Spinal cord (tissue), 10 donors: ENCODE measurements at places on chromosomes 5 and 9.

- peak; percentile 94 for DNase-seq
These were observed 467 bp upstream of the VLDLR start for GRCh38 chr9:2620919-2621721.

DNA sequence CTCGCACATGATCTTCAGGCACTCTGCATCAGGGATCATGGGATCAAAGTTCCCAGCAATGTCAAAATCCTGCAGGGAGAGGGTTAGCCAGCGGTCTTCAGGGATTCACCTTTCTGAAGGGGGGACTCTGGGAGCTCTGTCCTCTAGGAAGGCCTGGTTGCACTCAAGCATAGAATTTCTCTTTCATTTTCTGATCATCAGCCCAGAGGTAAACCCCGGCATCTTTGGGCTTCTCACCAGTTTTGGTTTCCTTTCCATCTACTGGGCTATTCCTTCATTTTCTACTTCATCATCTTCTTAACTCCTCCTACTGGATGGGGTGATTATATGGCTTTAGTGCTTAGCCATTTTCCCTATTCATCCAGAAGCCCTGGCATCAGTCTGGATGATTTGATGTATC is 4.6 kb upstream of the DND1 start:
- no peak for DNase-seq

- no peak for DNase-seq
These were observed 115.9 kb downstream of the ADAMTS2 start for GRCh38 chr5:179229331-179229831.

- peak; percentile 59 for DNase-seq
These were observed 202.6 kb downstream of the DCP2 start for GRCh38 chr5:113179156-113179555.

- DNase-seq, result no peak
These were observed 23.3 kb downstream of the SKIC3 start for GRCh38 chr5:95531491-95531890.

- no peak for DNase-seq
These were observed 343.1 kb upstream of the DAB2 start for GRCh38 chr5:39767916-39768315.

- no peak for DNase-seq
These were observed 213.8 kb downstream of the ATP10B start for GRCh38 chr5:160638161-160638742.

DNA sequence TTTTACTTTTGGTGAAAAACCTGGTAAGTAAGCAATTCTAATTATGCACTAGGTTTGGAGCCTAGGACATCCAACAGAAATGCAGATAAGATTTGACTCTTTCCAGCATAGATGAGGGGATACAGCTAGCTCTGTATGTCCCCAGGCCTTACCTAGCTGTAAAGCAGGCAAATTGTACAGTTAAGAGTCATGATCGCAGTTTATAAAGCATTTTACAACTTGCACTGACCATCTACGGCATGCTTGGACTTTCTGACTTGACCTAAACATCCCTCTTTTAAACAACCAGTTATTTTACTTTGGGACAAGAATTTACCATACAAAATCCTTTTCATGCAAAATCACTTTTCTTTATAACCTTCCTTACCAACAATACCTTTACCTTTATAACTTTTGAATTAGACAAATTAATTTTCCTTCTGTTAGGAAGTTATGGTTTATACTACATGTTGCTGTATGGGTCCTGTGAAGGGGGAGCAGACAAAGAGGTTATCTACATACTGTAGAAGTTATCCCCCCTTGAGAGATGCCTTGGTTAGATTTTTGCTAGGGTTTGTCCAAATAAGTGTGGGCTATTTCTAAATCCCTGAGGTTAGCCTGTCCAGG is 36.8 kb downstream of the FGD3 start:
- no peak for DNase-seq

DNA sequence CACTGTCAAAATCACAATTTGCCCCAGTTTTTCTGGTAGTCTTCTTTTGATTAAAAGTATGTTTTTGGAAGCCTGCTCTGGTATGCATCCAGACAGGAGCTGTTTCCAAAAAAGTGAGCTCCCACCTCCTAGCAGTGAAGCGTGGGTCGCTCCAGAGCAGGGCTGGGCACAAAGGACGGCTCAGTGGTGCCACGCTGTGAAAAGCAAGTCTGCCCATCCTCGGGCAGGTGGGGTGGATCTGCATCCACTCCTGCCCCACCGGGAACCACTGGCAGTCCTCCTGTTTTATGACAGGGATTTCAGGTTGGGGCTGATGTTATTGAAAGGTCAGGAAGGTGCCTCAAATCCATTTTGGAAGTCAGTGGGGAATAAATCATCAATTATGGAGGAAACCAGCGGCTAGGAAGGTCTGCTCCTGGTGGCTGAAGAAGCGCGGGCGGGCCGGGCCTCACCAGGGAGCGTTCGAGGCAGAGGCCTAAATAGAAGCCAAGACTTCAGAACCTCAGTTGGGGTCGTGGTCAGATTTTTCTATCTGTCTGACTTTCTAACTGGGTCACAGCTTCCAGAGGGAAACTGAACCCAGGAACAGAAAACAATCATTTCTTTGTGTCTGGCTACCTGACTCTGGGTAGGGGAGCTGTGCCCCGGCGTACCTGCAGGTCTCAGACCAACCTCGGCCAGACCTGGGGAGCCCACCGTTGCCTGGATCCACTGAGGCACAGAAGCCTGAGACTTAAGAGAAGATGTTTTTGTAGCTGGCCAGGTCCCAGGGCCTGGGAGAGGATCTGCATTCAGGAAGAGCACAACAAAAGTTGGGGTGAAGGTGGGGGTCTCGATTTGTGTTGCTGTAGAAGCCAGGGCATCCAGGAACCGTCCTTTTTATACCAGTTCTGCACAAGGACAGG is 168.1 kb downstream of the PAX5 start:
- DNase-seq, result no peak

- no peak for DNase-seq
These were observed 1.9 kb upstream of the SMC2 start for GRCh38 chr9:104092192-104092591.

- no peak for DNase-seq
These were observed 52.0 kb downstream of the SLC22A5 start for GRCh38 chr5:132421462-132421861.

- DNase-seq, result no peak
These were observed 28.1 kb upstream of the PDE8B start for GRCh38 chr5:77182367-77182766.

DNA sequence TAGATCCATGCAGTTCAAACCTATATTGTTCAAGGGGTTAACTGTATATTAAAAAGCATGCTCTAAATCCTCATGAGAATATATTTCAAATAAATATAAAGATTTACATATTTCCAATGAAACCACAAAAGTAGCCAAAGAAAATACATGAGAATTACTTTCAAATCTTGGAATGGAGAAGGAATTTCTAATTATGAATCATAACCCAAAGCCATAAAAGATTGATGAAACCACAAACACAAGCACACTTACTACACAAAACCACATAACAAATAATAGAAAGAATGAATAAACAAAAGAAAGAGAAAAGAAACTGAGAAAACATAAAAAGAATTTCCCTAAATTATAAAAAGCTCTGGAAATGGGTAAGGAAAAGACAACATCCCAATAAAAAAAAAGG is 16.0 kb downstream of the ERP44 start:
- DNase-seq, result no peak

- DNase-seq, result no peak
These were observed 1070.3 kb upstream of the CDH18 start for GRCh38 chr5:21058289-21058688.

DNA sequence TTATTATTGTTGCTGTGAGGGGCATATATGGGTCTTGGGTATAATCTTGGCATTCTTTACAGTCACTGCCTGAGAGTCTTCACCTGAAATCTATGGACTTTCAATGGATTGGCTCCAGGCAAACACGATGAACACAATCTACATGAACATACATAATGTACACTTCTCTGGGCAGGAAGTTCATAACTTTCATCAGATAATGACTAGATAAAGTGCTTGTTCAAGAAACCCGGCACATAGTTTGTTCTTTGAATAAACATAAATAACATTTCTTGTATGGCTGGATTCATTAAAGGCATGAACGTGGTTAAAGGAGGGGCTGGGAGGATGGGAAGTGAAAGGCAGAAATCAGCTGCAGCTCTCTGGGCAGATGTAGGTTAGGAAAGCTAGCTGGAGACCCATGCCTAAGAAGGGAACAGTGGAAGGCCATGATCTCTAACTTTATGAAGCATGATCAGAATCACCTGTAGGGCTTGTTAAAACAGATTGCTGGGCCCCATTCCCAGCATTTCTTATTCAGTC is 306.9 kb upstream of the EFNA5 start:
- DNase-seq, result no peak

DNA sequence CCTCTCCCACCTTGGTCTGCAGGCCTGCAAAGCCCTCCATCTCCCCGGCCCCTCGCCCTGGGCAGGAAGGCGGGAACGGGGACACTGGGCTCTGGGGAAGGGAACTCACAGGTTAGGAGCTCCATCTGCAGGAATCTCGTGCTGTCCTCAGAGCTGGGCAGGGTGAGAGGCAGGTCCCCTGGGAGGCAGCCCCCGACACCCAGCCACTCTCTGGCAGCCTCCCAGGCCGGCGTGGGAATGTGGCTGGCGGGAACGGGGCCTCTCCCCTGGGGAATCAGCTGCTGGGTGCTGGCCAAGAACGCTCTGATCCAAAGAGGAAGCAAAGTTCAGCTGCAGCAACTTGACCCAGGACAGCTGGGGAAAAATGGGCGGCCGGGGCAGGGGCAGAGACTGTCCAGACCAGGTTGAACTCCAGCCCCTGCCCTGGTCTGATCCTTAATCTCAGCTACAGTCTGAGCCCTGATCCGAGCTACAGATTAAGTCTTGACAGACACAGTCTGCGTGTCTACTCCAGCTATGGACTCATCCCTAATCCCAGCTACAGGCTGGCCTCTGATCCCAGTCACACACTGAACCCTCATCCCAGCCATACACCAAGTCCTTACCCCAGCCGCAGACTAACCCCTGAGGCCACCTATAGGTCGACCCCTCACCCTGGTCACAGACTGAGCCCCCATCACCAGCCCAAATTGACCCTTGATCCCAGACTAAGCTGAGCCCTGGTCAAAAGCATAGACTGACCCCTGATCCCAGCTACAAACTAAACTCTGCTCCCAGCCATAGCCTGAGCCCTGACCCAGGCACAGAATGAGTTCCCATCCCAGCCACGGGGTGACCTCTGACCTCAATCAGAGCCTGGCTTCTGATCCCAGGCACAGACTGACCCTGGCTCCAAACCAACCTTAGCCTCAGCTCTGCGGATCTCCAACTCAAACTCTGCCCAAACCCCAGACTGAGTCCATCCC is 37.3 kb upstream of the EGFL7 start:
- DNase-seq, result peak; percentile 76

DNA sequence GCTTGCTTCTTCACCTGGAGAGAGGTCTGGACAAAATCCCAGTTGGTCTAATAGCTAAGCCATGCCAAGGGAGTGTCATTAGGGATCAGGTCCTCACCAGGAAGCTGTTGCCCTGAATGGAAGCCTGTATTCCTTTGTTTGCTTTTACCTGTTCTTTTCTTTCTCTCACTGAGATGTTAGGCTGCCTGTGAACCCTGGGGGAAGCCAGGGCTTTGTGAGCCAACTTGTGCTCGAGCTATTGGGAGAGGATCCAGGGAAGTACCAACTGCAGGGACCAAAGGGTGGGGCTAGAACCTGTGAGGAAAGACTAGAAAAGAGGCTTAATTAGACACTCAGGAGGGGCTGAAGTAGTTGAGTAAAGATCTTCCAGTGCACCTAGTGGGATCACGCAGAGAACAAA is 451.2 kb upstream of the TLE4 start:
- DNase-seq, result no peak

GRCh38 chr9:114117996-114118830 is 19.1 kb upstream of the KIF12 start:
- DNase-seq, result peak; percentile 51

- DNase-seq, result no peak
These were observed 485.9 kb upstream of the C9orf72 start for GRCh38 chr9:28059192-28059591.

GRCh38 chr5:157477814-157478494 is 17.9 kb downstream of the NIPAL4 start:
- no peak for DNase-seq

DNA sequence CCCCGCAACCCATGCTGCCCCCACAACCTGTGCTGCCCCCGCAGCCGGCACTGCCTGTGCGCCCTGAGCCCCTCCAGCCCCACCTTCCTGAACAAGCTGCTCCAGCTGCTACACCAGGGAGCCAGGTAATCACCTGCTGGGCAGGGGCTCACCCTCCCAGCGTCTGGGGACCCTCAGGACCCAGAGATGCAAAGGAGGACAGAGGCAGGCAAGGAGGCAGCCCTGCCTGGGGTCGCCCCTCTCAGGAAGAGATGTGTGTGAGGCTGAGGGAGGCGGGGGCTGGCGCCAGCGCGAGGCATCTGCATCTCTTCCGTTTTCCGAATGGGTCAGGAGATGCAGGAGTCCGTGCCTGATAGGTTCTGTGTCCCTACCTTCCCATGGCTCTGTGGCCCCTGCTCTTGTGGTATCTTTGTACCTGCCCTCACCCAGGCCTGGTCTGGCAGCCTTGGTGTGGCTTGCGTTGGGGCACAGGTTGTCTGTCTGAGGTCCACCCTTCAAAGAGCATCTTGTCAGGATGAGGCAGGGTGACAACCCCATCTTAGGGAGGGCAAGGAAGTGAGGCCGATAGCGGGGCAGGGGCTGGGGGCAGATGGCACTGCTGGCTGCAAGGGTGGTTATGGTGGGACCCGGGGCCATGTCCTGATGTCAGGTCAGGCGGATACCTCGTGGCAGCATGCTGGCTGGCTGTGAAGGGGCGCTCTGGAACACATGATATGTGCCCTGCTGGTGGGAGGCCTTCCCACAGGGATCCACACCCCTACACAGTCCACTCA is 75.7 kb downstream of the WNK2 start:
- DNase-seq, result no peak

DNA sequence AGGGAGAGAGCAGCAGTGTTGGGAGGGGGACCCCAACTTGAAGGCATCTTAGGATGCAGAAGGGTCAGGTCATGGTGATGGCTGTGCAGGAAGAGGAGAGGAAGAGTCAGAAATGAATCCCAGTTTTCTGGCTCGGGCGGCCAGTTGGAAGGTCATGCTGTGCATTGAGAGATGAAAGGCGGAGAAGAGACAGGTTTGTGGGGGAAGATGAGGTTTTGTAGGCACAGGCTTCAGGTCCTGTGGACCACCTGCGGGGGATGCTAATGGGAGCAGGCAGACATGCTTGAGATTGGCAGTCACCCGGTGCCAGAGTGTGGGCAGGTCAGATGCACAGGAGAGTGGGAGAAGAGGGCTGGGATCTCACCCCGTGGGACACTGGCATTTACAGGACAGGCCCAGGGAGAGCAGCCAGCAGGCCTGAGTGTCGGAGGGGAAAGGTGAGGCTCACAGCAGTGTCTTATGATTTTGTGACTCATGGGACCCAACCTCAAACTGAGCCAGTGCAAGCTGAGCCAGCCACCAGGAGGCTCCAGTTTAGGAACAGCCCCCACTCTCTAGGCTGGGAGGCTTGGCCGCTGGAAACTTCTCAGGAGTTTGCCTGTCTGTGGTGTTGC is 17.5 kb downstream of the STXBP1 start:
- no peak for DNase-seq

- no peak for DNase-seq
These were observed 2.5 kb upstream of the MSMP start for GRCh38 chr9:35756275-35757225.

DNA sequence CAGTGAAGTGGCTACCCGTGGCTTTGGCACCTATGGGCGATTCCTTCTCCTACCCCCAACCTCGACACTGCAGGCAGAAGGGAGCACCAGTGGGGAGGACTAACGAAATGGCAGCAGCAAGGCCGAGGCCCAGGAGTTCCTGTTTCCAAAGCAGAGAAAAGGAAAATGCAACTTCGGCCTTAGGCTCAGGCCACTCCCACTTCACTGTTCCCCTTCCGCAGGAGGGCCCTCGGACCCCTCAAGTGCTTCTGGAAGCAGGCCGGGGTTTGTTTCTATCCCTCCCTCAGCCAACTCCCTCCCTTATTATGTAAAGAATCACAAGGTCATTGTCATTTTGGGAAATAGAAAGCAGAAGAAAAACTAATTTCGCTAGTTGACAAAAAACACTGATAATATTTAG is 36.4 kb upstream of the NKX2-5 start:
- no peak for DNase-seq
